Uterus (tissue), 4 donors: ENCODE measurements at places on chromosomes 3 and 15. TPM values are rescaled to one million over a fixed set of nuclear protein-coding genes. Genes with fewer than 3 reads are reported as not detected.

GRCh38 chr3:160114355-160114995 lies 110.7 kb upstream of the C3orf80 start:
- no peak for DNase-seq

DNA sequence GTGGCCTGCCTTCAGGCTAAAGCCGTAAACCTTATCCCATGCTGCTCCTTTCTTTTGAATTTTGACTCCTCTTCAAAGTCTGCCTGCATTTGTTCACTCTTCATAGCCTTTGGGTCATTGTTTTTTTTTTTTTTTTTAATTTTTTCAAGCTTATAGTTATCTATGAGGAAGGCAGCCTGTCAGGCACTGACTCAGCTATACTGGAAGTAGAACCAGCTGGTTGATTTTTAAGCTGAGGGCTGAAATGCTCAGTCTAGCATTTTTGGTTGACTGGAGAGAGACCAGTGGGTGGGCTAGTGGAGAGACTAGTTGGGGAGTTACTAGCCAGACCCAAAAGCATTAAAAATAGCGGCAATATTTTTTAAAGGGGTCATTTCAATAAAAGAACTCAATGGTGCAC lies 44.1 kb downstream of the C3orf20 start:
- no peak for DNase-seq

Gene LNP1
- total RNA-seq = 12.9 TPM

Gene GRK7
- total RNA-seq = not detected

Gene P4HTM
- total RNA-seq = 35.0 TPM

GRCh38 chr3:47950453-47951169 lies 65.6 kb downstream of the MAP4 start:
- no peak for DNase-seq

Gene GOLGA8S
- total RNA-seq = 0.35 TPM
